ENCODE measurements at places on chromosomes 7 and 10. TPM values are rescaled to one million over a fixed set of nuclear protein-coding genes. Genes with fewer than 3 reads are reported as not detected.

The SPDYE8 gene
- total RNA-seq: not detected

The CPXM2 gene
- total RNA-seq: 81.6 TPM

DNA sequence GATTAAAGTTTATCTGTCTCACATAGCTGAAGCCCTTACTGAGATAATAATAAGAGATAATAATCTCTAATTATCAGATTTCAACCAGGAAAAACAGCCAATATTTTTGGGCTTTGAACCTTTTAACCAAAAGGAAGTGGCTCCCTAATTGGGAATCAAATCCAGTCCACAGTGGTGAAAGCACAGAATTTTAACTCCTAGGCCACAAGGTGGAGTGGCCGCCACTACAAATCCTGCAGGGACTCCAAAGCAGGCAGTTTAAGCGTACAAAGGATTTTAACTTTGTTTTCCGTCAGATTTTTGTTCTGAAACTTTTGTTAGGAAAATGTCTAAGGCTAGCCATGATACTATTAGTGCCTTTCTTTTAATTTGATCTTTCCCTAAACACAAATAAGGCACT is 99.6 kb upstream of the CCNY start:
- no peak for DNase-seq

- no peak for DNase-seq
Measured at GRCh38 chr7:13034693-13035092, 347.3 kb downstream of the ARL4A start.

DNA sequence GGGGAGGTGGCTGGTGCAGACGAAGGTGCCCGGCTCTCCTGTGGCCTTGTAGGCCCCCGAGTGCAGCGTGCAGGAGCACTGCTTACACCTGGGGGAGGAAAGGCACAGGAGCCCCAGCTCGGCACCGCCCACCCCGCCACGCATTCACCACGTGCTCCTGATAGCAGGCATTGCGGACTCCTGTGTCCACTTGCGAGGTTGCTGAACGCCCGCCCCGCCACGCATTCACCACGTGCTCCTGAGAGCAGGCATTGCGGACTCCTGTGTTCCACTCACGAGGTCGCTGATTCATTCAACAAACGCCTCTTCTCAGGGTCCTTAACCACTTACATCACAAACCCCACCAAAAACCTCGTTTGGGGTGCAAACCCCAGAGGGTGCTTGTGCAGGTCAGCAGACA is 13.9 kb downstream of the MICALL2 start:
- DNase-seq: no peak

DNA sequence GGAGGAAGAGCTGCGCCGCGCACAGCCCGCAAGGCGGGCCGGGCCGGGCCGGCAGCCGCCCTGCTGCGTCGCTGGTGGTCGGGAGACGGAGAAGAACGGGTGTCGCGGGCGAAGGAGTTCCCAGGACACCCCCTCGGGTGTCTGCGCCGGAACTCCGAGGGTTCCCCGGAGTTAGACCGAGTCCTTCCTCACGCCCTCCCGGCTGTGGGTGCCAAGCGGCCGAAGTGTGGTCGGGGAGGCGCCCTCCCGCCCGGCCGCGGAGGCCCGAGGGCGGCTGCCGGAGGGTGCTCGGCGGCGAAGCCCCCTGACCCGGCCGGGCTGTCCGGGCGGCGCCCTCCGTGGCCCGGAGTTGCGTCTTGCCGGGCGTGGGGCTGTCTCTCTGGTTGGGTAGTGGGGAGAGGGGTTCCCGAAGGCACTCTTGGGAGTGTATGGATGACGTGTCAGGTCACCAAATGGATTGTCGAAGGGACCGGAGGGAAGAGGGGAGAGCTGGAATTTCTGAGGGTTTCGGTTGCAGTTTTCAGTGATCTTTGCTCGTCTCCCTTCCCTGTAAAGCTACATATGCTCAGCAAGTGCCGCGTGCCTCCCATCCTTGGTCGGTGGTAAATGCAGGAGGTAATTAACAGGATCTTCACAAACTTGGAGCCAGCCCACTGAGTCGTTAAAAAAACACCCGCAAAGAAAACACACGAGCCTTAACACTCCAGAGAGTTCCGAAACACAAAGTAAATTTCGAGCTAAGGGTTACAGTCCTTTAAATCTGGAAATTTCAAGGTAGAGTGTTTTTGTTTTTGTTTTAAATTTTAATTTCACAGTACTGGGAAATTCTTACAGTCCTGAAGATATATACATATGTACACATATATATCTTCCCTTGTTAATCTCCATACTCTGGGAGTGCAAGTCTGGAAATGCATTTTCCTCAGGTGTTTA is 871 bp downstream of the ST7 start:
- peak; percentile 71 for DNase-seq

DNA sequence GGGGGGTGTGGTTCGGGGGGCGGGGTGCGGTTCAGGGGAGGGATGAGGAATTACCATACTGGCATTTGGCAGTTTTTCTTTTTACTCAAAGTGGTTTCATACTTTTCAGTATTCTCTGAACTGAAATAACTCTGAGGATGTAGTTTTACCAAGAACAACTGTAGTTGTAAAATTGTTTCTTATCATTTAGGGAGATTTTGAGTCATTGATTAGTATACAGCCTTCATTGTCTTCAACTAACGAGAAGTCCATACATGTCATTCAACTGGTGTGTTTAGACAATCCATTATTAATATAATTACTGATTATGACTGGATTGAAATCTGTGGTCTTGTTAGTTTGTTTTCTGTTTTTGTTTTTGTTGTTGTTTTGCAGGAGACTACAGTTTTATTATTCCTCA is 40.8 kb downstream of the COPG2 start:
- no peak for DNase-seq

GRCh38 chr7:26916779-26917320 is 52.5 kb upstream of the SKAP2 start:
- DNase-seq: no peak

DNA sequence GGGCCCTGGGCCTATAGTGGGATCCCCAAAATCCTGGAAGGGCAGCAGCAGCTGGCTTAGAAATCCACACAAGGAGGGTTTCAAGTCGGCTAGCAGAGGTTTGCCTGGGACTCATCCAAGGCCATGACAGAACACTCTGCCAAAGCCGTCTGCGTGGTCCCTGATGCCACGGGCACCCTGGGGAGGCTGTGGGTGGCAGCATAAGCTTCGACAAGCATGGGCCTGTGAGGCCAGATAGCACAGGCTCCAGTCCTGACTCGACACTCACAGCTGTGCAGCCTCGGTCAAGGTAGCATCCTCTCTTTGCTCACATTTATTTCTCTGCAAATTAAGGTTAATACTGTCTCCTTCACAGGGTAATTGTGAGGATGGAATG is 138.3 kb downstream of the JCAD start:
- no peak for DNase-seq

DNA sequence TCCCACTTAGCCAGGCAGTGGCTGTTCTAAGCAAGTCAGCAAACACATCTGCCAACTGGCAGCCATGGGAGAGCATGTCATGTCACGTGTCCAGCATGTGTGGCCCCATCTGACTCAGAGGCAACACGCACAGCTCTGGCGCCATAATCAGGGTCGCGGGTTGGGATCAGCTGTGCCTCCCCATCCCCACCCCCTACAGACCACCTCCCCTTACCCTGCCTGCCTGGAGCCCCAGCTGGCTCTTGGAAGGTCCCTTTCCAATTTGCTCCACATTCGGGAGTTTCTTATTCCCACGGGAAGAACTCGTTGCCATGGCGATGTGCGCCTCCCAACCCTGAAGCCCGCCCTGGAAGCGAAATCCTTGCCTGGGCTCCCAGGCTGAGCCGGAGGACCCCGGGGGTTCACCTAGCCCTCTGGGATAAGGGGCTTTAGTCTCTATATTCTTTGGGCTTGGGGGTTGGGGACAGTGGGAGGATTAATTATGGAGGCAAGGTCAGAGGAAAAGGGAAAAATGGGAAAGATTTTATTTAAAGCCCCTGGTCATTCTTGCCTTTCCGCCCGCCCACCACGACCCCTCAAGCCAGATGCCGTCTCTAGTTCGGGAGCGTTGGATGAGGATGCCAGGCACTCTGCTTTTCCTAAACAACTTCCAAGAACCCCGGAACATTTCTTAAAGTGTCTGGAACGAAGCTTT is 283.7 kb downstream of the ZEB1 start:
- peak; percentile 90 for DNase-seq
